ENCODE measurements at places on chromosomes 1 and 21. TPM values are rescaled to one million over a fixed set of nuclear protein-coding genes. Genes with fewer than 3 reads are reported as not detected.

DNA sequence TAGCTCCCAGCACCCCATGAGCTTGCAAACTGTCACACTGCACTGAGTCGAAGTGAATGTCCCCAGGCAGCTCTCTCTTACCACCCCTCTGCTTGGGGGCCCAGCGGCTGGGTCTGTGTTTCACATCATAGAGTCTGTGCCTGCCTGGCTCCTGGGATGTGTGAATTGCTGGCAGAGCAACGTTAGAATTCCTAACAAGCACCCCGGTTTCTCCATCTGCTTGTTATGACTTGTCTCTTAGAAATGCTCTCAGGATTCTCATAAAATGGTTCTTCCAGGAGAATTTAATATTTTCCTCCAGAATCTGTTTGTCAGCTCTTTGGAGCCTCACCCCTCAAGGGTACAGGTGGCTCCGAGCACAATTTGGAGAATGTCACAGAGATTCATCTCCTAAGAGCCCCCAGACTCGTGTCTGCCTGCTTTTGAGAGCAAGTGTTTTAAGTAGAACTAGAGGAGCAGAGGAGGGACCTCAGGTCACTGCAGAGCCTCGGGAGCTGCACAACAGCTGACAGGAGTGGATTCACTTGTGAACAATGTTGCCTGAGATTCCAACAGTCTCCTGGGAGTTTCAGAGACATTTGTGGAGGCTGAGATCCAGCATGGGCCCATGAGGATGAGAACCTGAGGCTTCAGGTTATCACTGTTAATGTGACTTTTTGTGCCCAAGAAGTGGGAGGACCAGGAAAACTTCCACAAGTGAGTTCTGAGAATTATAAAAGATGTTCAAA is 131.5 kb downstream of the KCNJ6 start:
- DNase-seq: no peak
- H3K36me3 ChIP-seq: no peaks in the 10 kb centered on the region
- H3K27me3 ChIP-seq: no peaks in the 10 kb centered on the region
- no peaks in the 10 kb centered on the region for H3K4me1 ChIP-seq
- no peak overlapping the region for H3K27ac ChIP-seq

GRCh38 chr1:203216274-203217138 is 13.0 kb downstream of the CHIT1 start:
- peak overlapping the region; percentile 72 for H3K27ac ChIP-seq
- H3K36me3 ChIP-seq: no peaks in the 10 kb centered on the region
- no peak overlapping the region for H3K4me3 ChIP-seq
- peaks cover 38% of the 10 kb centered on the region for H3K4me1 ChIP-seq
- DNase-seq: peak; percentile 80
- no peaks in the 10 kb centered on the region for H3K27me3 ChIP-seq

DNA sequence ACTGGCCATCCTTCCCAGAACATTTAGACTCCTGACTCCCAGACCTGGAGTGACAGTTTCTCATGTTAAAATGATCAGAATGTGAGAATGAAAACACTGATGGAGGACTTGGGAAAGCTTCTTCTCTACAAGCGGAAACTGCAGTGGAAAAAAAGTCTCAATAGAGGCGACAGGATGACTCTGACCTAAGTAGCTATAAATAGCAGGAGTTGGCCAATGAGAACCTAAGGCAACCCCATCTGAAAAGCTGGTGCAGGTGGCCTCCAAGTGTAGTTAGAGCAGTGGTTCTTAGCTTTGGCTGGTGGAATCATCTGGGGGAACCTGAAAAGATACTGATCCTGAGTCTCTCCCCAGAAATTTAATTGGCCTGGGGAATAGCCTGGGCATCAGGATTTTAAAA is 44.2 kb upstream of the EXOSC10 start:
- no peaks in the 10 kb centered on the region for H3K4me1 ChIP-seq
- no peaks in the 10 kb centered on the region for H3K27me3 ChIP-seq
- no peaks in the 10 kb centered on the region for H3K36me3 ChIP-seq
- no peak overlapping the region for H3K27ac ChIP-seq
- DNase-seq: no peak

GFI1 gene
- total RNA-seq: 1.8 TPM

DNA sequence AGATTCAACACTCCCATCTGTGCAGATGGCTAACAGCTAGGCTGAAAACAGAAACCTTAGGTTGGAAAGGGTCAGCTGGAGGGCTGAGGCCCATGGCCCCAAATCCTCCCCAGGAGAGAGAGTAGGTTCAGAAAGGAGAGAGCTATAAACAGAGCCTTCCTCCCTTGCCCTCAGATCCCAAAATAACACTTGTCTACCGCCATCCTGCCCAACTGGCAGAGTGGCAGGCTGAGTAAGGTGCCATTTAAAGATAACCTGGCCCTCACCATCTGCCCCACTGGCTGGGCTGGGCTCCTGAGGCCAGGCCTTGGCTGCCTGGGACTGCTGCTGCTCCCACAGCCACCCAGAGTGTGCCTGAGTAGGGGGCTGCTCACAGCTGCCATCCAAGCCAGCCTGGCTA is 4.3 kb upstream of the SHISA4 start:
- H3K27me3 ChIP-seq: no peaks in the 10 kb centered on the region
- no peaks in the 10 kb centered on the region for H3K36me3 ChIP-seq
- H3K4me1 ChIP-seq: peaks cover 11% of the 10 kb centered on the region
- no peak for DNase-seq
- no peak overlapping the region for H3K4me3 ChIP-seq
- no peak overlapping the region for H3K27ac ChIP-seq

DNA sequence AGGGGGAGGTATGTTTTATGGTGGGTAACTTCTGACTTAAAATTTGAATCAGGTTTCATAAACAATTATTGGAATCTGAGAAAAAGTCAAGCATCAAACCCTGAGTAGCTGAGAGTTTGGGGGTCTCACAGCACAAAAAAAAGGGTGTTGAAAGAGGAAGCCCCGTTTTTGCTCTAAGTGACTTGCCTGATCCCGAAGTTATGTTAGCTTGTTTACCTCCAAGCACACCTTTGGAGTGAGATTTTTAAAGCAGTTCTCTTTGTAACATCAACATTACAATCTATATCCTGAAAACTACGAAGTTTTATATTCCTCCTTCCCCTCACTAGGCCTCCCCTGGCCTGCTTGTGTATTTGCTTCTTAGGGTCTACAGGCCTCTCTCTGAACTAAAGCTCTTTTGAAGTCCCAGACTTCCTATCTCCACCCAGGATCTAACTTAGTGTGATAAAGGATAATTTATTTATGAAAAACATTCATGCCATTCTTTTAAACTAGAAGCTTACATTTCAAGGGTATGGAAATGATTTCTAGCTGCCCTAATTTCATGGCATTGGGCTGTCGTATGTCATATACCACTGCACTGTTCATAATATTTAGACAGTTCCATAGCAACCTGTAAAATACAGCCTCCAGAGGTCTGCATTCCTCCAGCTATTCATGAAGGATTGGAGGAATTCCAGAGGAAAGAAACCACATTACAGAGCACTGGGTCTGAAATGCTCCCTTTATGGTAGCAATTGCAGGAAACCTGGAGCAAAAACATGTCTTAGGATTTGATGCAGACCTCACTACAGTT is 36.1 kb upstream of the RGS1 start:
- DNase-seq: peak; percentile 47
- H3K36me3 ChIP-seq: no peaks in the 10 kb centered on the region
- peak overlapping the region; percentile 63 for H3K27ac ChIP-seq

FAM131C gene
- total RNA-seq: 0.44 TPM

DNA sequence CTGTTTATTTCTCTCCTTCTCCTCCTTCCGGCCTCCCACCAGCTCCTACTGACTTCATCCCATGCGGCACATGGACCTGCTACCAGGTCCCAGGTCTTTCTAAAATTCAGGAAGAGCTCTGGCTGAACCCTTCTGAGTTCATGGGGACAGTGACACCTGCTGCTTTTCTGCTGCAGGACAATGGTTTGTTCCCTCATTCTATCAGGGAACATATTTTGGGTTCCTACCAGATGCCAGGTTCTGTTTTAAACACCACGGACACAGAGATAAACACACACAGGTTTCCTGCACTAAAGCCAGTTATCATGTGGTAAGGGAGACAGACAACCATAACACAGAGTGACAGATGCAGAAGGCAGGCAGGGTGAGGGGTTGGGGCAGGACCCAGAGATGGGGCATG is 114.0 kb upstream of the RAB4A start:
- no peaks in the 10 kb centered on the region for H3K36me3 ChIP-seq
- no peak overlapping the region for H3K4me3 ChIP-seq
- H3K27ac ChIP-seq: no peak overlapping the region
- no peaks in the 10 kb centered on the region for H3K4me1 ChIP-seq
- peak; percentile 42 for DNase-seq
- H3K27me3 ChIP-seq: no peaks in the 10 kb centered on the region

DNA sequence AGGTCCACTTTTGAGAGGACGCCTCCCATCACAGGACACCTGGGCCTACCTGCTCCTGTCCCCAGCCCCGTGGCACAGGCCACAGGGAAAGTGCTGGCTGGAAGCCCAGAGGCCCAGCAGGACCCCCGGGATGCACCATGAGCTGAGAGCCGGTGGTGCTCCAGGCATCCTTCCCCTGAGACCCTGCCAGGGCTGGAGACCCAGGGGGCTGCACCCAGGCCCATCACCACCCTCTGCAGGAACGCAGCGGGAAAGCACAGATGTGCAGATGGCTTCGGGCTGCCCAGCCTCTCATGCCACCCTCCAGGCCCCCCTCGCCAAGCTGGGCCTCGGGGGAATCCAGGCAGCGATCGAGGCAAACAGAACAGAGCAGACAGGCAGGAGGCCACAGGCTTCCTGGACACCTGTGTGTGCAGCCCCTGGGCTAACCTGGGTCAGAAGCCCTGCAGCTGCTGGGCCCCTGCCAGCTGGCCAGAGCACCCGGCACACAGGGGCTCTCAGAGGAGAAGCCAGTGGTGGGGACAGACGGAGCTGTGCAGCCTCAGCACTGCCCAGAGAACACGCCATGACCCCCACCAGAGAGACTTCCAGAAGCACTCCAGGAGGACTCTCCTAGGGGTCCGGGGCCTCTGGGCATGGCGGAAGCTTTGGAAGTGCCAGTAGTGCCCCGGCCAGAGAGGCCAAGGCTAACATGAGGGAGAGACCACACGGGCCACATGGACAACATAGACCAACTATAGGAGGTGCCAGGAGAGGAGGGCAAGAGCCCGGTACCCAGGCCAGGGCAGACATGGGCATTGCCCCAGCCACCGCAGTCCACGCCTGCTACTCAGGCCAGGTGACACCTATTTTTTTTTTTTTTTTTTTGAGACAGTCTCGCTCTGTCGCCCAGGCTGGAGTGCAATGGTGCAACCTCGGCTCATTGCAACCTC is 71.4 kb downstream of the ARHGEF16 start:
- no peak overlapping the region for H3K4me3 ChIP-seq
- no peaks in the 10 kb centered on the region for H3K27me3 ChIP-seq
- peaks cover 14% of the 10 kb centered on the region for H3K4me1 ChIP-seq

IGSF21 gene
- total RNA-seq: not detected

GRCh38 chr1:161117759-161118581 is at the start of the genes NIT1 and PFDN2:
Gene NIT1, plus strand, starts transcription at chr1:161118105. Its CDS starts 72 bp downstream, at chr1:161118177.
Gene PFDN2, minus strand, starts transcription at chr1:161118037. Its CDS starts 11 bp downstream, at chr1:161118026.
- peaks cover 5% of the 10 kb centered on the region for H3K36me3 ChIP-seq
- peak; percentile 92 for DNase-seq
- H3K4me3 ChIP-seq: peak within 1 kb of the TSS; percentile 91

GRCh38 chr1:208006258-208006920 is 95.5 kb upstream of the CD34 start:
- no peaks in the 10 kb centered on the region for H3K4me1 ChIP-seq
- no peak overlapping the region for H3K4me3 ChIP-seq
- H3K27ac ChIP-seq: no peak overlapping the region
- DNase-seq: no peak

ESRRG gene
- total RNA-seq: 8.6 TPM

- DNase-seq: no peak
- no peaks in the 10 kb centered on the region for H3K27me3 ChIP-seq
- H3K36me3 ChIP-seq: no peaks in the 10 kb centered on the region
- no peaks in the 10 kb centered on the region for H3K4me1 ChIP-seq
- no peak overlapping the region for H3K27ac ChIP-seq
Measured at GRCh38 chr1:193850745-193851144, 664.3 kb upstream of the B3GALT2 start.

GRCh38 chr1:29629814-29630516 is 393.6 kb downstream of the PTPRU start:
- no peaks in the 10 kb centered on the region for H3K36me3 ChIP-seq
- DNase-seq: no peak
- no peaks in the 10 kb centered on the region for H3K4me1 ChIP-seq
- no peak overlapping the region for H3K4me3 ChIP-seq
- no peak overlapping the region for H3K27ac ChIP-seq
- H3K27me3 ChIP-seq: no peaks in the 10 kb centered on the region

- no peaks in the 10 kb centered on the region for H3K4me1 ChIP-seq
- H3K36me3 ChIP-seq: no peaks in the 10 kb centered on the region
- H3K4me3 ChIP-seq: no peak overlapping the region
- no peak overlapping the region for H3K27ac ChIP-seq
- H3K27me3 ChIP-seq: no peaks in the 10 kb centered on the region
- peak; percentile 59 for DNase-seq
Measured at GRCh38 chr1:240888039-240888786, 276.3 kb upstream of the GREM2 start.

DNA sequence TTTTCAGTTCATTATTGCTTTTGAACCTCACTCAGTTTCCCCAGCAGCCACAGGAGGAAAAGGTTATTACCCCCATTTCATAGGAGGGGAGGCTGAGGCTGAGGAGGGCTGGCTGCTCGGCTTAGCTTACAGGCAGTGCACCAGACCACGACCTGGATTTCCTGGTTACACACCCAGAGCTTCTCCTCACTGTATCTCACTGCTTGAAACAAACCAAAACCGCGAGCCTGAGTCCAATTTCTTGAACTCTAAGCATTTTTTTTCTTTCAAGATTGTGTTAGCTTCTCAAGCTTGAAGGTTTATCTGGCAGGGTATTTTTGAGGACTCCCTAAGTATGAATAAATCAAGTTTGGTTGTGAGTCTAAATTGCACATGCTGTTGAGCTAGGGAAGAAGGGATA is 188.9 kb upstream of the EDN2 start:
- no peak for DNase-seq
- no peak overlapping the region for H3K27ac ChIP-seq
- H3K27me3 ChIP-seq: no peaks in the 10 kb centered on the region
- no peak overlapping the region for H3K4me3 ChIP-seq

All from Caco-2 (cell line).